Vagina (tissue), 2 donors: ENCODE measurements at places on chromosomes 7 and 10. TPM values are rescaled to one million over a fixed set of nuclear protein-coding genes. Genes with fewer than 3 reads are reported as not detected.

ZNF425 gene
- 2.9 TPM for total RNA-seq

CCDC6 gene
- 47.4 TPM for total RNA-seq

NUTM2A gene
- 0.98 TPM for total RNA-seq

HMX3 gene
- total RNA-seq: not detected

GRCh38 chr7:32023376-32023775 lies 46.8 kb downstream of the PDE1C start:
- DNase-seq: no peak
- no peaks in the 10 kb centered on the region for H3K4me1 ChIP-seq
- no peaks in the 10 kb centered on the region for H3K36me3 ChIP-seq
- H3K27me3 ChIP-seq: no peaks in the 10 kb centered on the region

DNA sequence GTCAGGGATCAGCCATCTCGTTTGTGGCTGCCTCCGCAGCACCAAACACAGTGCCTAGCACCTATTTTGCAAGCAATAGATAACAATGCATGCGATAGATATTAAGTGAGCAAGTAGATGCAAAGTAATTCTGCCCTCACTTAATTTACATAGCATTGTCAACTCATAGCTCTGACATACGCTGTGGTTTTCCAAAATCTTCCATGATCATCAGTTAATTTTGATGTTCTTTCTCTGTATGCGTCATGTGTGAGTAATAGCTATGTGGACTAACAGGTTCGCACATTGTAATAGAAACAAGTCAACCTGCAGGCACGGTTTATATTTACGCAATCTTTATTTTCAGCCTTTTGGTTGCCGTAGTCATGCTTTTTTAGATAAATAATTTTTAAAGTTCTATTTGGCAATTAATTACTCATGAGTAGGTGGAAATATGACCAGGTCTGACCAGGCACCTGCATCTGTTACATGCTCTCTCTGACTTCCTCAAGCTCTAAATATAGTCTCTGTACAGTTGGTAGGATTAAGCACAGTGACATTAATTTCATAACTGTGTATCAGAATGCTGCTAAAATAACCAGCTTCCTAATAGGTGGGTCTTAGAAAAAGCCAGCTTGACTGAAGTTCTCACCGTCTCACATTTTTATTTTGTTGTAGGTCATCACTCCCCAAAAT lies 13.3 kb downstream of the MAP3K8 start:
- peaks cover 39% of the 10 kb centered on the region for H3K36me3 ChIP-seq
- no peak for DNase-seq
- no peak overlapping the region for H3K27ac ChIP-seq
- no peak overlapping the region for H3K4me3 ChIP-seq
- H3K4me1 ChIP-seq: peaks cover 25% of the 10 kb centered on the region
- no peaks in the 10 kb centered on the region for H3K27me3 ChIP-seq

DNA sequence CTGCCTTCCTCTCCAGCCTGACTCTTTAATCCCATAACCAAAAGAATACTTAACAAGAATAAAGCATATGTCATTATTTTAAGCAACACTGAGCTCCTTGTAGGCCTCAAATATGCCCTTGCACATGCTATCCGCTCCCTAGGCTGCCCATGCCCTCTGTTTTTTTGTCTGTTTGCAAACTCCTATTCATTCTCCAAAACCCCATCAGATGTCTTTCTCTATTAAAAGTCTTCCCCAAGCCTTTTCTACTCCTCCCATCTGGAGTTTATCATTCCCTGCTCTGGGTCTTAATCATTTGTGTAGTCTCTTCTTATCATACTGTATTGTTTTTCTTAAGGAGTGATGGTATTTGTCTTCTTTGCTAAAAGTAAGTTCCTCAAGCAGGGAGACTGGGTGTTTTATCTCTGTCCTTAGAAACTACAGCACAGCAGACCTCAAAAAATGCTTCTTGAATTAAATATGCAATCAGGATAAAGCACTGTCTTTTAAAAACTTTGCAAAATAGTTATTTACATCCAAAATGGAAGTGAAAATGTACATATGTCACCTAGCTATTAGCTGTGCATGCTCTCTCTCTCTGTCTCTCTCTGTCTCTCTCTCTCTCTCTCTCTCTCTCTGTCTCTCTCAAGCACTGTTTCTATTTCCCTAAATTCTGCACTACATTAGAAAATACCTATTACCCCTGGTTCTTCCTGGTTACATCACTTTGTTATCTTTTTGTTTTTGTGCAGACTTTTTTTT lies 56.5 kb upstream of the OPALIN start:
- peaks cover 16% of the 10 kb centered on the region for H3K4me1 ChIP-seq
- H3K27ac ChIP-seq: no peak overlapping the region
- no peak overlapping the region for H3K4me3 ChIP-seq
- no peaks in the 10 kb centered on the region for H3K36me3 ChIP-seq
- H3K27me3 ChIP-seq: no peaks in the 10 kb centered on the region
- no peak for DNase-seq

DNA sequence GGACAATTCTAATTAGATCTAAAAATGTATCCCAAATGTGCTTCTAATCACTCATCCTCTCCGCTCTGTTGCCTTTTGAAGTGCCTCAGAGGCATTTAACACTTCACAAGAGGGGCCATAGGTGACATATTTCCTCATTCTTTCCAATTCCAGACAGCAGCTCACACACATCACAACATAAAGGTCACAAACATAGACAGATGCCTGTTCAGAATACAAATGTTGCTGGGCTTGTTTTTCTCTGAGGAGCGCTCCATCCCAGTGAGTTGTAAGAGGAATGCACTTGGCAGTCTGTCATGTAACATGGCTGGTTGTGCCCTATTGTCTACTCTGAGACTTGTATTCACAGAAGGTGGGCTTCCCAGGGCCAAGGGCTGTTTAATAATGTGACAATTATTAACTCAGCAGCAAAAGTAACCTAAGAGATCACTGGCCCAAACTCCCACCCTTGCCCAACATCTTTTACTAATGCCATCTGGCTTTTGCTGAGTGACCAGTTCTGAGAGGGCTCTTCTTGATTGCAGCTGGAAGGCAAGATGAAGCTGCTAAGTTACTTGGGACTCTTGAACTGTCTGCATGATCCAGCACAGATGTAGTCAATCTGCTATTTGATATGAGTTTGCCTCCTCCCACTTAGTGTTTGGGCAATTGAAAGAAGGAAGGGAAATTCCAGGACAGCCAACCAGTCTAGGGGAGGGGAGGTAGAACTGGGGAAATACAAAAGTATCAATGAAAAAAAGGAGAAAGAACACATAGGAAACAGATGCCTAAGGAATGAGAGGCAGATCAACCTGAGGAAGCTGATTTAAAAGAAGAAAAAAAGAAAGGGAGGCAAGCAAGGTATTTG lies 13.6 kb downstream of the PON2 start:
- H3K4me3 ChIP-seq: no peak overlapping the region
- DNase-seq: no peak
- no peaks in the 10 kb centered on the region for H3K4me1 ChIP-seq

DNA sequence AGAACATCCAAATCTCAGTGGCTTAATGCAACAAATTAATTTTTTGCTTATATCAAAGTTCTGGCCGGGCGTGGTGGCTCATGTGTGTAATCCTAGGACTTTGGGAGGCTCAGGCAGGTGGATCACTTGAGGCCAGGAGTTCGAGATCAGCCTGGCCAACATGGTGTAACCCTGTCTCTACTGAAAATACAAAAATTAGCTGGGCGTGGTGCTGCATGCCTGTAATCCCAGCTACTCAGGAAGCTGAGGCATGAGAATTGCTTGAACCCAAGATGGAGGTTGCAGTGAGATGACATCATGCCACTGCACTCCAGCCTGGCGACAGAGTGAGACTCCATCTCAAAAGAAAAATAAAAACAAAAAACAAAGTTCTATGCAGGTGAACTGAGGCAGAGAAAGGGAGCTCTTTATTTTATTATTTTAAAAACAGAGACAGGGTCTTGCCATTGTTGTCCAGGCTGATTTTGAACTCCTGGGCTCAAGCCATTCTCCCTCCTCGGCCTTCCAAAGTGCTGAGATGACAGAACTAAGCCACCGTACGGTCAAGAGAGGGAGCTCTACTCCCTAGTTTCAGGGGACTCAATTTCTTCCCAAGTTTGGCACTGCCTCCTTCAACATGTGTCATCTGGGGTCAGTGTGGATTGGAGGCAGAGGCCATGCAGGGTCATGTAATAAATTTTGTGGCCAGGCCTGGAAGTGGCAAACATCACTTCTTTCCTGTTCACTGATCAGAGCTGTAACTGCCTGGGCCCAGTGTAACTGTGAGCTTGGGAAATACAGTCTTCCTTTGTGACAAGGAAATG lies 2.4 kb downstream of the ADCK2 start:
- H3K36me3 ChIP-seq: no peaks in the 10 kb centered on the region
- no peaks in the 10 kb centered on the region for H3K27me3 ChIP-seq
- H3K4me3 ChIP-seq: no peak overlapping the region
- H3K4me1 ChIP-seq: peaks cover 33% of the 10 kb centered on the region
- no peak overlapping the region for H3K27ac ChIP-seq

GRCh38 chr7:72163271-72163670 lies 248.9 kb downstream of the CALN1 start:
- no peaks in the 10 kb centered on the region for H3K4me1 ChIP-seq
- H3K27ac ChIP-seq: no peak overlapping the region
- H3K36me3 ChIP-seq: no peaks in the 10 kb centered on the region
- H3K27me3 ChIP-seq: no peaks in the 10 kb centered on the region
- H3K4me3 ChIP-seq: no peak overlapping the region

DNA sequence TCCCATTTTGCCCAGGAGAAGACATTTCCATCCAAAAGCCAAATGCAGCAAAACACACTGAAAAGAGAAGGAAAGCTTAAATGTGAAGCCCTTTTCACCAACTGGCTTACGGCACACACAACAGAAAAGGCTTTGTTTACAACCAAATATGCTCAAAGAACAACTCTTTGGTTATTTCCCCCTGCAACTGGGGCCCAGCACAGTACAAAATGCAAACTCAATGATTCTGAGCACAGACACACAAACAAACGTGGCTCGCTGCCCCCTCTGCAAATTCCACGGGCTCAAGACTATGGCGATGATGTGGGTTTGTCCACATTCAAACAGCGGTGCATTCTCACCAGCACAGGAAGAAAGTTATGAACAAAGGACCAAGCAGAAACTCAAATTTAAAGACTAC lies 5.3 kb downstream of the CPXM2 start:
- no peak overlapping the region for H3K27ac ChIP-seq
- H3K36me3 ChIP-seq: no peaks in the 10 kb centered on the region
- no peaks in the 10 kb centered on the region for H3K27me3 ChIP-seq
- H3K4me1 ChIP-seq: peaks cover 35% of the 10 kb centered on the region
- H3K4me3 ChIP-seq: no peak overlapping the region
